ENCODE measurements at places on chromosomes 11 and 22.

DNA sequence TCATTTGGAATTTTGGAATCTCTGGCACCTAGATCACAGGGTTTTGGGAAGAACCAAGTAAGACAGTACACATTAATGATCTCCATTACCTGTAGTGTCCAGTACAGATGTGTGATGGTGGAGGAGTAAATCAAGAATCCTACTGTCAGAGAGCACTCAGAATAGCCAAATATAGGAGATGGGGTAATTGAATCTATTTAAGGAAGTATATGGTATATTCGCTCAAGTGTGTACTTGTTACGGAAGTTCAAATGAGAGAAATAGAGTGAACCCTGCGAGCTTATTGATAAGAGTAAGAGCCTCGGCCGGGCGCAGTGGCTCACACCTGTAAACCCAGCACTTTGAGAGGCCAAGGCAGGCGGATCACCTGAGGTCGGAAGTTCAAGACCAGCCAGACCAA is 2.2 kb downstream of the SPCS2 start:
- no peak for DNase-seq

DNA sequence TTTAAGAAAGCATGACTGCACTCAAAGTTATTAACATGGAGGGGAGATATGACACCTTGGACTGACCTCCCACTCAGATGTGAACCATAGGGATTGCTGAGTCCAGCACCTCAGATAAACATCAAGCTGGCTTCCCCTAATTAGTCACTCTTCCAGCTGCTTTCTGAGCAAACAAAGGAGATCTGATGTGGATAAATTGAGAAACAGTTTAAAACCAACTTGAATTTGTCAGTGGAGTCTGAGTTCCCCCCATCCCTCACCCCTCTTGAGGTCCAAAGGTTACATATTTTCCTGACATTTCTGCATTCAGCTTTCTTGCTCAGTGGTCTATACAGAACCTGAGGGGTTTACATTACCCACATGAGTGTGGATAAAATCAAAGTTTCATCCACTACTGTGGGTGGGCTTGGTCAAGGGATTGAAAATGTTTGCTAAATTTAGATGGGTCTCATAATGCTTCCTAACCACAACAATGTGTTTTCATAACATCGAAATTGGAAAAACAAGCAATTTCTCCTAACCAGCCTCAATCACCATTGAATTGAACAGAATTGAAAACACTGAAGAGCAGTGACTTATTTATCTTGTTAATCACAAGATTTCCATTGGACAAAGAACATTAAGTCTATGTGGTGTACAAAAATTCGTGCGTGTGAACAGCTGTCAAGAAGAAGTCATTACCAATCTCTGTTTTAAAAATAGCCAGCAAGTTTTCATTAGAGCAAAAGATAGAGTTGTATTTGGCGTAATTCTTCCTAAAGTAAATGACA is 292.3 kb downstream of the METTL15 start:
- DNase-seq: no peak

- no peak for DNase-seq
Measured at GRCh38 chr11:68692871-68693483, 8.6 kb downstream of the GAL start.

DNA sequence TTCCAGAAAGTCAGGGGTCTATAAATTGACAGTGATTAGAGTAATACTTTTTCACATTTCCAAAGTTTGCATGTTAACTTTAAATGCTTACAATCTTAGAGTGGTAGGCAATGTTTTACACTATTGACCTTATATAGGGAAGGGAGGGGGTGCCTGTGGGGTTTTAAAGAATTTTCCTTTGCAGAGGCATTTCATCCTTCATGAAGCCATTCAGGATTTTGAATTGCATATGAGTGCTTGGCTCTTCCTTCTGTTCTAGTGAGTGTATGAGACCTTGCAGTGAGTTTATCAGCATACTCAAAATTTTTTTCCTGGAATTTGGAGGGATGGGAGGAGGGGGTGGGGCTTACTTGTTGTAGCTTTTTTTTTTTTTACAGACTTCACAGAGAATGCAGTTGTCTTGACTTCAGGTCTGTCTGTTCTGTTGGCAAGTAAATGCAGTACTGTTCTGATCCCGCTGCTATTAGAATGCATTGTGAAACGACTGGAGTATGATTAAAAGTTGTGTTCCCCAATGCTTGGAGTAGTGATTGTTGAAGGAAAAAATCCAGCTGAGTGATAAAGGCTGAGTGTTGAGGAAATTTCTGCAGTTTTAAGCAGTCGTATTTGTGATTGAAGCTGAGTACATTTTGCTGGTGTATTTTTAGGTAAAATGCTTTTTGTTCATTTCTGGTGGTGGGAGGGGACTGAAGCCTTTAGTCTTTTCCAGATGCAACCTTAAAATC is 5.3 kb downstream of the MALAT1 start:
- no peak for DNase-seq

GRCh38 chr11:75524665-75525432 is 892 bp downstream of the GDPD5 start:
- DNase-seq: no peak

DNA sequence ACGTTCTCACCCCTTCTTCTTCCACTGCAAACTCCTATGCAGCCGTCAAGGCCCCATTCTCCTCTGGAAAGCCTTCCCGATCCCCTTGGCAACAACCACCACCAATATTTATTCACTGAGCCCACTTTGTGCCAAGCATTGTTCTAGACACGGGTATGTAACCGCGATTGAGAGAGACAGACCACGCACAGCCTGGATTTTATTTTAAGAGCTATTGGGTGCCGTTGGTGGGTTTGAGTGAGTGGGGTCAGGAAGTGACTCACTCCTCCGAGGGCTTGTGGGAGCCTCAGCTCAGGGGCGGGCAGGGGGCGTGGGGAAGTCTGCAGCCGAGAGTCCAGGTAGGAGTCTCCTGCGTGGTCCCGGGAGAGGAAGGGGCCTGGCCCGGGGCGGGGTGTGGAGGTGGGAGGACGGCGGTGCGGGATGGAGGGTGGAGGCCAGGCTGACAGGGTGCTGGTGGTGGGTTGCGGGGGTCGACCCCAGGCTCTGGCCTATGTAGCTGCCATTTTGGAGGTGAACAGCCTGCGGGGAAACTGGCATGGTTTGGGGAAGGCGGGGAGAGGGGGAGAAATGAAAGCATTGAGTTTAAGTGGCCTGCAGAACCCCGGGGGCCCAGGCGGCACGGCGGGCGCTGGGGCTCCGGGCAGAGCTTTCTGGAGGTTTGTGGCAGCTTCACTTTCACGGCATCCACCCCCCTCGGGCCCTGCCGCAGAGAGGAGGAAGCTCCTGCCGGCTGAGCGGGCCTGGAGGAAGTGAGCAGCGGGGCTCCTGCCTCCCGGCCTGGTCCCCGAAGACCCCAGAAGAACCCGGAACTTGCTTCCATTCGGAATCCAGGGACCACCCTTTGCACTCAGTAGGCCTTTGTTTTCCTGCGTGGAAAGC is 547 bp downstream of the PARVG start:
- no peak for DNase-seq

DNA sequence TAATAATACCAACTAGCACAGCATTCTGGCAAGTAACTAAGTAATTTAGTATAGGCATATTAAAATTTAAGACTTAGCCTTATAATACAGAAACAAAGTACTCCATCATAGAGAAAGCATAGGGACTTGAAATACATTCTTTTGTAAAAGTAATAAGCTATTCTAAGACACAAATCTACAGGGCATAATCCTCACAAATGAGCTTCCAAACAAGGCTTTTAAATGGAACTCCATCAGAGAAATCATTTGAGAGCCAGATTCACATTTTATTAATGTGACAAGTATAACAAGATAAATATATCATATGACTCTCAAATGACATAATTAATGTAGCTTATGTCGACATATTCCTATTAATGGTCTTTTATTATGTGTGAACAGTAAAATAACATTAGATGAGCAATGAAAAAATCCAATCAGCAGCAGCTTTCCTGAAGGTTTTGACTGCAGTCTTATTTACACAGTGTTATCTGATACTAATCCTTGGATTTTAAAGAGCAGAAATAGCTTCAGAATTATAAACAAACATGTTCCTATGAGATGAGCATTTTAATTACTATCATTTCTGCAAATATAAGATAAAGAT is 241.4 kb downstream of the TTC28 start:
- DNase-seq: no peak

DNA sequence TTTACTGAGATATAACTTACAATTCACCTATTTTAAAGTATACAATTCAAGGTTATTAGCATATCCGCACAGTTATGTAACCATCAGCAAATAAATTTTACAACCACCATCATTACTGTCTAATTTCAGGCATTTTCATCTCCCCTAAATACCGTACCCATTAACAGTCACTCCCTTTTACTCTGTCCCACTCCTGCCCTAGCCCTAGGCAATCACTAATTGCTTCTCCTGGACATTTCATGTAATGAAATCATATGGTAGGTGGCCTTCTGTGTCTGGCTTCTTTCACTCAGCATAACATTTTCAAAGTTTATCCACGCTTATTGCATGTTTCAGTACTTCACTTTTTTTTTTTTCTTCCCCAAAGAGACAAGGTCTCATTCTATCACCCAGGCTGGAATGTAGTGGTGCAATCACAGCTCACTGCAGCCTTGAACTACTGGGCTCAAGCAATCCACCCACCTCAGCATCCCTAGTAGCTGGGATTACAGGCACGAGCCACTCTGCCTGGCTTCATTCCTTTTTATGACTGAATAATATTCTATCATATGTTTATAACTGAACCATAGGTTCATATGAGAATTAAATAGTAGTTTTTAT is 61.4 kb upstream of the CHRM4 start:
- DNase-seq: no peak

Measured in amniotic stem cell (primary cell).